ENCODE measurements at places on chromosomes 13 and 19.

GRCh38 chr13:113848020-113848419, 15.9 kb downstream of the GAS6 start:
- DNase-seq: no peak

- DNase-seq: peak; percentile 90
These were observed at the start of gene ZNF610 for GRCh38 chr19:52336117-52336790. Gene ZNF610, plus strand, starts transcription at chr19:52336243. Its CDS starts 12,930 bp downstream, at chr19:52349173.

GRCh38 chr13:94345374-94346195, 133.9 kb downstream of the DCT start:
- DNase-seq: no peak

DNA sequence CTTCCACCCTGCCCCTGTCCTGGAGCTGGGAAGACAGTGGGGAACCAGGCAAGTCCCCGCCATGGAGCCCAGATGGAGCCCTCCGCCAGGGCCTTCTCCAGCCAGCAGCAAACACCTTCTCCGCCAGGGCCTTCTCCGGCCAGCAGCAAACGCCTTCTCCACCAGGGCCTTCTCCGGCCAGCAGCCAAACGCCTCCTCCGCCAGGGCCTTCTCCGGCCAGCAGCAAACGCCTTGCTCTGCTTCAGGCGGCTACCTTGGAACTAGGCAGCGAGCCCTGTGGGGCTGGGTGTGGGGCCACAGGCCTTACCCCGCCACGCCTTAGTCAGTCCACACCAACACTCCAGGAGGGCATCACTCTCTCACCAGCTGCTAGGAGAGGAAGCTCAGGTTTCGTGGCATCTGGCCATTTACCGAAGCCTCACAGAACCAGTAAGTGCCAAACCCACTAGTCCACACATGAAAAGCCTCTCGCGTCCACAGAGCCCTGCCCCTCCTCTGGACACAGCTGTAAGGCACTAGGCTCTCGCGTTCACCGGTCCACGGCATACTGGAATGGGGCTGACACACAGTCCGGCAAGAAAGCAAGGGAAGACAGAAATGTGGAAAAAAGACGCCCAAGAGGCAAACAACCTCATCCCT, 41.0 kb downstream of the MLLT1 start:
- DNase-seq: no peak

GRCh38 chr13:41708713-41709112, 251.4 kb downstream of the RGCC start:
- no peak for DNase-seq

- no peak for DNase-seq
These were observed 862.1 kb upstream of the MIR17HG start for GRCh38 chr13:90485436-90485835.

GRCh38 chr13:39405107-39405506, 197.9 kb downstream of the LHFPL6 start:
- no peak for DNase-seq

GRCh38 chr19:16373989-16374388, 49.4 kb downstream of the KLF2 start:
- no peak for DNase-seq

- DNase-seq: no peak
These were observed 8.7 kb downstream of the PLPP2 start for GRCh38 chr19:282501-282900.

DNA sequence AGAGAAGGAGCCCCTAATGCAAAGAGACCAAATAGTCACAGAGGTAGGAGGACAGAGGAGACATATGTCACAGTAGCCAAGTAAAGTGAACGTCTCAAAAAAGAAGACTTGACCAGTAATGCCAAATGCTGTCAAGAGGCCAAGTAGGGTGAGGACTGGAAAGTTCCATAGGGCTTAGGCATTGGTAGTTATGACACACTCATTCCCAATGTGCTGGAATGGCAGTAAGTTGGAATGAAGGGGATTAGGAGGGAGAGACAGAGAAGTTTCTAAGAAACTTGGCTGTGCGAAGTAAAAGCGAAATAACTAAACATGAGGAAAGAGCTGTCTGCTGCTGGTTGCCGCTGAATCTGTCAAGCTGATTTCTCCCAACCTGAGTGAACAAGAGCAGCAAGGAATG, 14.9 kb upstream of the FRY start:
- no peak for DNase-seq

- DNase-seq: peak; percentile 47
These were observed 229.0 kb upstream of the IPO5 start for GRCh38 chr13:97724450-97724849.

DNA sequence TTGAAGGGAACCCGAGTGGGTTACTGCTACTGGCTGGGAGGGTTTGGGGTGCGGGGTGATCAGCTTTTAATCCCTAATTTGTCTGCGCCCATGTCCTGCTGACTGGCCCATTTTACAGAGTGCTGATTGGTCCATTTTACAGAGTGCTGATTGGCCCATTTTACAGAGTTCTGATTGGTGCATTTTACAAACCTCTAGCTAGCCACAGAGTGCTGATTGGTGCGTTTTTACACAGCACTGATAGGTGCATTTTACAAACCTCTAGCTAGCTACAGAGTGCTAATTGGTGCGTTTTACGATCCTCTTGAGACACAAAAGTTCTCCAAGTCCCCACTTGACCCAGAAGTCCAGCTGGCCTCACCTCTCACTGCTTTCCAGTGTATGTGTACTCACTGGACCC, 43.2 kb downstream of the MTMR6 start:
- no peak for DNase-seq

- DNase-seq: no peak
These were observed 16.4 kb upstream of the ZNF331 start for GRCh38 chr19:53521373-53522202.

DNA sequence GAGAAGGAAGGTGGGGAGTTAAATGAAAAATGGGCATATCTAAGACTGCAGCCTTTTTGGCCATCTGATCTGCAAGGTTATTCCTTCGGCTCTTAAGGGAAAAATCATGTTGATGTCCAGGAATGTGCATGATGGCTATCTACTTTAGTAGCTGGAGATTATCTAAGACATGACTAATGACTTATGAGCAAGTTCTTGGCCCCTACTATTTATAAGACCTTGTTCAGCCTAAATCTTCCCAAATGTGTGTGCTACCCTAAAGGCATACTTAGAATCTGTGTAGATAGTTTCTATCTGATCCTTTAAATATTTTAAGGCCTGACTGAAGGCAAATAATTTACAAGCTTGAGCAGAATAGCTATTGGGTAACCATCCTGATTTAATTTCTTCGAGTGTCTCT, 41.8 kb upstream of the CD177 start:
- no peak for DNase-seq
